ENCODE measurements at places on chromosomes 5 and 9.

GRCh38 chr9:979983-980382 is 3.5 kb downstream of the DMRT3 start:
- no peak for DNase-seq

- no peak for DNase-seq
Measured at GRCh38 chr5:143716881-143717280, 95.1 kb upstream of the HMHB1 start.

DNA sequence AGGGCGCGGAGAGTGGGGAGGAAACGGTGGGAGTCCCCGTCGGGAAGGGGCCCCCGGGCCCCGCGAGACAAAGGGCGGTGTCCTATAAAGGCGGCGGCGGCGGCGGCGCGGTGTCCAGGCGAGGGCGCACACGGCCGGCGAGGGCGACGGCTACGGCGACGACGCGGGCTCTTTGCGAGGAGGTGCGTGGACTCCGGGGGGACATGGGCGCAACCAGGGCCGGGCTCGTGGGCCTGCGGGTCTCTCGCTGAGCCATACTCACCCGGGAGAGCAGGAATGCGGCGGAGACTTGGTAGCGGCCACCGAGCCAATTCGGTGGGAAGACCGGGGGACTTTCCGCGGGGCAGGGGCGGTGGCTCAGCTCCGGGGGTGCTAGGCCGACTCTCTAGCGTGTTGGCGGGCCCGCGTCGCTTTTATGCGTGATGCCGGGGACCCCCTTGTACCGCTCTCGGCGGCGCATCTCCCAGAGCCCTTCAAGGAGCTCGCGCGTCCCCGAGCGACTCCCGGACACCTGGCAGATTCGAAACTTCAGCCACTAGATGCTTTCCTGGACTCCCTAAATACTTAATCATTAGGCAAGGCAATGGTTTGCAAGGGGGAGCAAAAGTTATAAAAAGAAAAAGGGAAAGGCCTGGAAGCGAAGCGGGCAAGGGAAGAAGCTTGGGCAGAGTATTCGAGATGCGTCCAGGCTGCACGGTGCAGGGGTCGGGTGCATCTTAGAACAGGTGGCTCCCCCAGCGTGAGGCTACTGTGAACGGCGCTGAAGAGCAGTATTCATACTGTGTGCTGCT is 5.9 kb upstream of the TAL2 start:
- DNase-seq = no peak

- no peak for DNase-seq
Measured at GRCh38 chr5:149900390-149900789, 44.2 kb downstream of the PDE6A start.

DNA sequence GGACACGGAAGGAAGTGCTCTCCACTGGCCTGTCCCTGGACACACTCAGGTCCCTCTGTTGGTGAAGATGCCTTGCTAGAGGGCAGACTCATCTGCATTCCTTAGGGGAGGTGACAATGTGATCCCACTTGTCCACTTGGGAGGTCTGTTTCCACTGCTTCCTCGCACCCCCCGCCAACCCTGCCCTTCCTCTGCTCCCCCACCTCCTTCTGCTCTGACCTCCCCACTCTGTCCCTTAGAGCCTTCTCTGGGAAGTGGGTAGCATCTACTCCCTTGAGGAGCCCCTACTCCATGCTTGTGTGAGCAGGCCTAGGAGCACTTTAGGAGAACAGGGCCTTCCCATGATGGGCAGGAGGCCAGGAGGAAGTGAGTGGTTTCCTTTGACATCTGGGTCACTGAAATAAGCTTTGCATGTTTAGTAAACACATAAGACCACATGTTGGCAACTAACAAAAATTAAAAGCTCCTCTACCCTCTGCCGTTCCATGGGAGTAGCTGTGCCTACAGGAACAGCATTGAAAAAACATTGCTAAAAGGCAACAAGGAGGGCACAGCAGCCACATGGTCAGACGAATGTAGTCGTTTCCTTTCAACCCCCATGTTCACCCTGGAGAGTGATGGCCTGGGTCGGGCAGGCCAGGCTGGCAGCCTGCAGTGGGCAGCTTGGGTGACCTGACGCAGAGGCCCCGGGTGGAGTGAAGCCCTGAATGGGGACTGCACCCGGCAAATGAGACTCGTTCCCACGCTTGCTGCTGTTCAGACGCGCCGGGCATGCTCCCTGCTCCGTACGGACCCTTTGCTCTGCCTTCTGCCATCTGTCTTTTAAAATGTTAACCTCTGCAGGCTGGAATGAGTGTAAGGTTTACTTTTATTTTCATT is 634.0 kb downstream of the IRX1 start:
- no peak for DNase-seq

Data from CD4-positive, alpha-beta T cell treated with Interleukin-4 for 4 hours (primary cell).